ENCODE measurements at places on chromosomes 2 and 18. TPM values are rescaled to one million over a fixed set of nuclear protein-coding genes. Genes with fewer than 3 reads are reported as not detected.

- DNase-seq, result no peak
These were observed 162.1 kb downstream of the LDLRAD4 start for GRCh38 chr18:13380691-13381070.

DNA sequence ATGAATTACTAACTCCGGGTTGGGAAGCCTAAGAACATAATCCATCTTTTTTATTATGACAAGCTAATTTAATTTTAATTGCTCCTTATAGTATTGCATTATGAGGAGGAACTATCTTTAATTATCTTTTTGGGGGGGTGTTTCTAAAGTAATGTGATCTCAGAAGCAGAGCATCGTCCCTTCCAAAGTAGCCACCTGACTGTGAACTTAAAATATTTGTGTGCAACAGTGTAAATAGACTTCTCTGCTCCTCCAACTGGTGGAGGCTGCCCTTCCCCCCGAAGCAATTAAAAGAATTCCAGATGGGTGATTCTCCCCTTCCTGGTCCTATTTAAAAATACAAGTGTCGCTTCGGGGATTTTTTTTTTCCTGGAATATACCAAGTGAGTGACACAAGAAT, 55.7 kb downstream of the TCF7L1 start:
- DNase-seq, result no peak

- DNase-seq, result no peak
These were observed 404.7 kb upstream of the CDH7 start for GRCh38 chr18:65346086-65346485.

- DNase-seq, result no peak
These were observed 81.2 kb downstream of the TSN start for GRCh38 chr2:121836611-121837010.

GRCh38 chr2:62928015-62928414, 122.6 kb upstream of the OTX1 start:
- DNase-seq, result no peak

- no peak for DNase-seq
These were observed 238.4 kb upstream of the ETAA1 start for GRCh38 chr2:67158718-67159117.

DNA sequence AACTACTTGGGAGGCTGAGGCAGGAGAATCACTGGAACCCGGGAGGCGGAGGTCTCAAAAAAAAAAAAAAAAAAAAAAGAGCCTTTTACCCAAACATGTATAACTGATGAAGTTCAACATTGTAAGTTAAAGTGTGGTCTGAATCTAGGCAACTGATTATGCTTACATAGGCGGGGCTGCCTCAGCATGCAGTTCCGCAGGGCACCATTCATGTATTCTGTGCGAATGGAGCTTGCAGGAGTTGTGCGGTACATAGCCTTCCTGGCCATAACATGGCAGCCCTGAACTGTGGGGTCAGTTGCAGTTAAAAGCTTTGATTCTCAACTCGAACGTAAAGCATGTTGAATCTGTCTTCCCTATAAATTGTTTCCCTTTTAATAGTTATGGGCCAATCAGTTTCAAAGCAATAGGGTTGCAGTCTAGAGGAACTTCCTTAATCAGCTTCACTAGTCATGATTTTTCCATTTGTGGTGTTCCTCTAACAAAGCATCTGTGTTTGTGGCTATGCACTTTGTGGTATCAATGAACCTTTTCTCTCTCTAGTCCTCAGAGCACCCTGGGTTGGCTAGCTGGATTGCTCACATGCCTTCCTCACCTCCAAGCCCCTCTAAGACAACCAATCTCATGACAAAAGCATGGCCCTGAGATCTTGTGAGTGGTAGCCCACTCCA, 30.6 kb upstream of the CEP68 start:
- DNase-seq, result no peak

DNA sequence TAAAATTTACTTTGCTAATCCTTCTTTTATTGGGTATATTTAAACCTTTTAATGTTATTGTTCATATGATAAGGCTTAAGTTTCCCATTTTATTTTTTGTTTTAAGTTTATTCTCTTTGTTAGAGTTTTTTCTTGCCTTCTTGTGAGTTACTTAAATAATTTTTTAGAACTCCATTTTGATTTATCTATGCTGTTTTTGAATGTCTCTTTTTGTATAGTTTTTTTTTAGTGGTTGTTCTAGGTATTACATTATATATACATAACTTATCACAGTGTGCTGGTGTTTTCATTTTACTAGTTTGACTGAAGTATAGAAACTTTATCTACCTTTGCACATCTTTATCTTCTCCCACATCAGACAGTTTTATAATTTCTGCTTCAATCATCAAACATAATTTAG, 49.4 kb upstream of the TGFA start:
- DNase-seq, result no peak

DNA sequence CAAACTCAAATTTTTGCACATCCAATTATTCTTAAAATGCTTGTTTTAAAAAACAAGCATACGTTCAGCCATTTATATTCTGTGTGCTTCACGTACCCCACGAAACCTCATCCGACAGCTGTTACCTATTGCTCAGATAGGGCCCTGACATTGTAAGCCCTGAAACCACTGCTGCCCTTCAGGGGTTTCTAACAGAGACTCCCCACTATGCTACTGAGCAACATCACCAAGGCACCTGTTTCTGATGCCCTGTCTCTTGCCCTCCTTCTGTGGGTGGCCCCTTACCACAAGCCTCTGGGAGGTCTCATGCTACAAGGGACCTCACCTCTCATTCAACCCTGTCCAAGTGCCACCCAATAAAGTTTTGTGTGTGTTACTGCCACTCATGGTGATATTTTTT, 18.5 kb upstream of the CNGA3 start:
- DNase-seq, result no peak

GRCh38 chr18:56775701-56776100, 124.5 kb downstream of the WDR7 start:
- no peak for DNase-seq

GRCh38 chr18:789397-789796, 22.6 kb downstream of the YES1 start:
- no peak for DNase-seq

DNA sequence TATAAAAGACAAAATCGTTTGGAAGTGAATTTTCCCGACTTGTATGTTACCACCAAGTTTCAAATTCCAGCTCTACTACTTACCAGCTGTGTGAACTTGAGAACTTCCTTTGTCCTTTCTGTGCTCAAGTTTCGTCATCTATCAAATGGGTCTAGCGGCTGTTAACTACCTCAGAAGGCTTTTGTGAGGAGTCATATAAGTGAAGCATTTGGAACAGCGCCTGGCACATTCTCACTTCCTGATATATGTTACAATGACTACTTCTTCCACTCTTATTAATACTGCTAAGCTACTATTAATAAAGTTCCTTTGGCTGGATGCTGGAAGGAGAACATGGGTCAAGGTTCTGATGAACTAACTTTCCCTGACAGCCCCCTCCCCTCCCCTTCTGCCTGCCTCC, 104.5 kb downstream of the MEIS1 start:
- no peak for DNase-seq

The ASB18 gene
- not detected for total RNA-seq

The EMILIN2 gene
- total RNA-seq, result 6.4 TPM

The SLC38A11 gene
- total RNA-seq, result not detected

The ERBB4 gene
- total RNA-seq, result 166 TPM

The AAMP gene
- total RNA-seq, result 89.2 TPM
